ENCODE measurements at places on chromosomes 5 and 9.

DNA sequence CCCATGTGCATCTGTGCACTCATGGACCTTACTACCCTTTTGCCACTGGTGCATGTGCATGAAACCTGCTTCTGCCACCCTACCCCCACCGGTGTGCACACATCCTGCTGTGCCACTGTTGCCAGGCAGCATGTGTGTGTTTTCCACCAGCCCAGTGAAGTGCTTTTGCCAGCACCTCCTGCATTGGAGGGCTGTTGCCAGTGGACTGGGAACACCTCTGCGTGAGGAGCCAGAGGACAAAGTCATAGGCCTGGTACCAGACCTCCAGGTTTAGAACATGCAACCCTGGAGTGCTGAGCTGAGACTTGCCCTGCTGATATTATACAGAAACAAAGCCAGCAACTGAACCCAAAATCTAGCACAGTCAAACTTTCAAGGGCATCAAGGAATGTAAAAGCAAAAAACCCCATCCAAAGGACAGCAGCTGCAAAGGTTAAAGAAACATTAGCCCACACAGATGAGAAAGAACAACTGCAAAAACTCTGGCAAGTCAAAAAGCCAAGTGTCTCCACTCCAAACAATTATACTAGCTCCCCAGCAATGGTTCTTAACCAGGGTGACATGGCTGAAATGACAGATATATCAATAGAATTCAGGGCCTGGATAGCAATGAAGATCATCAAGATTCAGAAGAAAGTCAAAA, 70.6 kb upstream of the PTPN3 start:
- no peak for DNase-seq

DNA sequence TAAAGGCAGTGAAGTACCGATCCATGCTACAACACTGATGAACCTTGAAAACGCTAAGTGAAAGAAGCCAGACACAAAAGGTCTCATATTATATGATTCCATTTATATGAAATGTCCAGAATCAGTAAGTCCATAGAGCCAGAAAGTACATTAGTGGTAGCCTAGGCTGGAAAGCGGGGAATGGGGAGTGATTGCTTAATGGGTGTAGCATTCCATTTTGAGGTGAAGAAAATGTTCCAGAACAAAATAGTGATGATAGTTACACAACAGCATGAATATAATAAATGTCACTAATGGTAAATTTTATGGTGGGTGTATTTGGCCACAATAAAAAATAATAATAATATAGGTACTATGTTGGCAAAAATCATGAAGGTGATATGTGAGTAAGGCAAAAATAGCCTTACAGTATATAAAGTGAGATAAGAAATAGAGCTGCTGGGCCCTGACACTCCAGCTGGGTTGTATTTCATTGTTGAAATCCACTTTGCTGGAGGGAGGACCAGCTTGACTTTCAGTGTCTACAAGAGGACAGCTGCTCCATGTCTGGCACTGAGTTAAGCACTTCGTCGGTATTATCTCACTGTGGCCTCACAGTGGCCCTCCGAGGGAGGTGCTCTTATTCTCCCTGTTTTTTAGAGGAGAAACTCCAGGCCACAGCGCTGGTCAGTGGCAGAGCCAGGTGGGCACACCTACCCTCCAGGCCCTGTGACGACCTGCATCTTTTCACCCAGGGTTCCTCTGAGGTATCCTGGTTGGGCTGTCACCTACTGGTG, 22.4 kb upstream of the ANGPTL2 start:
- no peak for DNase-seq

DNA sequence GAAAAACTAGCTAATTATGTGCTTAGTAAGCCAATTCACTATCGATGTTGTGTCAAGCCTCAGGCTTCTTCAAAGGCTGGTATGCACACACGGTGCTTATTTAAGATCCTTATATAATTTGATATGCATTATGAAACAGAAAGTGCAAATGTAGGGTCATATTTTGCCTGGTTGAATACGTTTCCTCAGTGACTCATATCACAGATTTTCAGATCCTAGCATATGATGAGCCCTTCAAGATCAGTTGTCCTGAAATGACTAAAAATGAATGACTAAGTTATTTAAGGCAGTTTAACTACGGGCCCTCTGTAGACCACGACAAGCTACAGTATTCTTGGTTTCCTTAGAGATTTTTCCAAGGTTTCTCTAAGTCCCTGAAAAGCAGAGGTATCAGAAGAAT, 778.3 kb downstream of the PRELID2 start:
- no peak for DNase-seq

DNA sequence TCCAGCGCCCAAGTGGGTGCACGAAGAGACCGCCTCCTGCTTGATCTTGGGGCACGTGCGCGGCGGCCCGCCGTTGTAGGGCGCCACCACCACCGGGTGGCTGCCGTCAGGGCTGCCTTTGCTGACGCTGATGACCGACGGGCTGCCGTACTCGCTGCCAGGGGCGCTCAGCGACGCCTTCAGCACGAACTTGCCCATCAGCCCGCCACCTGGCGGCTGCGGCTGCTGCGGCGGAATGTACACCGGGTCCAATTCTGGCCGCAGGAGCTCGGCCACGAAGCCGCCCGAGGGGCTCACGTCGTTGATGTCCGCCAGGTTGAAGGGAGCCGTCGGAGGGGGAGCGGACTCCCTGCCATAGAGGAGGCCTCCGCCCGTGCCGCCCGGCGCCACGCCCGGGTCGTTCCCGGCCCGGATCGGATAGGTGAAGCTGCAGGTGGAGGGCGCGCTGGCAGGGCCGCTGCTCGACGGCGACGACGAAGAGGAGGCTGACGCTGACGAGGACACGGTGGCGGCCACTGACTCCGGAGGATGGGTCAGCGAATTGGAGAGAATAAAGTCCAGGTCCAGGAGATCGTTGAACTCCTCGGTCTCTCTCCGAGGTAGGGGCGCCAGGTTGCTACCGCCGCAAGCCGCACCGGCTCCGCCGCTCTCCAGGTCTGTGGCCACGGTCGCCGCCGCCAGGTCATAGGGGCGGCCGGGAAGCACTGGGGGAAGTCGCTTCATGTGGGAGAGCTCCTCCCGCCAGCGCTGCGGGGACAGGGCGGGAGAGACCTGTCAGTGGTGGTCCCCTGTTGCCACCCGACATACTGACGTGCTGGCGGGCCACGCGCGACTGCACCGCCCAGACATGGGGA, 1.8 kb downstream of the KLF4 start:
- DNase-seq: peak; percentile 70

DNA sequence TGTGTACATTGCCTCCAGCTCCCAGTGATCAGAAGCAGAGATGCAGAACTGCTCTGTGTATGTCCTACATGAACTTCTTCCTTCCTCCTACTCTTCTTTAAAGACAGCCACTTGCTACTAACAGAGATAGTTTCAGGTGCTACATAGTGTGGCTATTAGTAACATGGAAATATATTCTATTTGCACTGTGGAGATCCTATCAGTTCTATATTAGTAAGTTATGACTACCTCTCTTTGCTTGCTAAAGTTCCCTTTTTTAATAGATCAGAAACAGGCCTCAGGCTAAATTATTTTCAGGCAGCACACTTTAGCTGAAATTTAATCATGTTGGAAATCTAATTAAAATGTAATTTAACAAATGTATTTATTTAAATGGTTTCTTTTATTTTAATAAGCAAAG, 64.4 kb upstream of the TNFSF8 start:
- no peak for DNase-seq

GRCh38 chr9:134243778-134244467, 79.6 kb upstream of the RNU6ATAC start:
- DNase-seq: peak; percentile 77

GRCh38 chr5:59222687-59223511, 640.0 kb downstream of the RAB3C start:
- DNase-seq: no peak

- DNase-seq: no peak
Observed at GRCh38 chr9:125844611-125845010, 97.4 kb downstream of the PBX3 start.

DNA sequence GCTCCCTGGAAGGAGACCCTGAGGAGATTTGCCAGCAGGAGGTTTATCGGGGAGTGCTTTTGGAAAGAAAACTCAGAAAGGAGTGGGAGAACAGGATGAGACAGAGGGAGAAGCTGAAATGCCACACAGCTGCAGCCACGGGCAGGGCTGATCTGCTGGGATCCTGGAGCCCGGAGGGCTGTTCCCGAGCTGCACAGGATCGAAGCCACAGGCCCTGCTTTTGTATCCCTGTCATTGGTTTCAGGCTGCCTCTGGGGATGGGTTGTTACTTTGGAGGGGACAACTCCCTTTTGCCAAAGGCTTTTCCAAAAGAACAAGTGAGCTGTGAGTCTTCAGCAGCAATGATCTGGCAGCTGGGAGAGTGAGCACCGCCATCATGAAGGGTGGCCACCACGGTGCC, 152.5 kb upstream of the PTCH1 start:
- no peak for DNase-seq

GRCh38 chr9:77021291-77021894, 1.9 kb downstream of the FOXB2 start:
- DNase-seq: peak; percentile 8
